Activated CD8-positive, alpha-beta memory T cell treated with anti-CD3 and anti-CD28 coated beads for 24 hours (primary cell): ENCODE measurements at places on chromosomes 5 and 9.

DNA sequence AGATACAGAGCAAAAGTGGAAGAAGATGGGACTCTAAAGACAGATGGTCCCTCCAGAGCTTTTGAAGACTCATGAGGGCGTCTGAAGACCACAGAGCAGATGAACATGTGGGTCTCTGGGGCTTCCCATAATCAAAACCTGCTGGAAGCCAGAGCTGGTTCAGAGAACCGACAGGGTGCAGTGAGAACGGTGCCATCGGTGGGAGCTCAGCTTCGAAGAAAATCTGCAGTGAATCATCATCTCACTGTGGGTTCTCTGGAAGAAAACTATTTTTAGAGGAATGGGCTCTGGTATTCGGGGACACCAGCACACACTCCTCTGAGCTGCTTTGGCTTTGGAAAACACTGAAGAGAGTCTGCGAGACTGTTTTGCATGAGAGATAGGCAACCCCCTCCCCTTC lies 222.4 kb upstream of the PANK3 start:
- no peak for DNase-seq

DNA sequence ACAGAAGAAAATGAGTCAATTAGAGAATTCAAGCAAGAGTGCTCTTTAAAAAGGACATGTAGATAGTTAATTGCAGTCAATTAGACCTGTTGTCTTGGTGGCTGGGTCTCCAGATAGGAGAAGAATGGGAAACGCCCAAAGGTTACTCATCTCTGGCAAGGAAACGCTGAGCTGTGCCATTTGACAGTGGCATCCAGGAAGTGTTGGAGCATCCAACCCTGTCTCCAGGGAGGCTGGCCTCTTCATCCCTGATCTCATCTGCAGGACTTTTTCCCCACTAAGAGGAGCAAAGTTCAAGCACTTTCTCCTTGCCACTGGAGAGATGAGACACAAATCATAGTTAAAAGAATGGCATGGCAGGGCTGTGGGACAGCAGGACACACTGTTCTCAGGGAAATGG lies 111.7 kb upstream of the MSX2 start:
- DNase-seq = no peak

DNA sequence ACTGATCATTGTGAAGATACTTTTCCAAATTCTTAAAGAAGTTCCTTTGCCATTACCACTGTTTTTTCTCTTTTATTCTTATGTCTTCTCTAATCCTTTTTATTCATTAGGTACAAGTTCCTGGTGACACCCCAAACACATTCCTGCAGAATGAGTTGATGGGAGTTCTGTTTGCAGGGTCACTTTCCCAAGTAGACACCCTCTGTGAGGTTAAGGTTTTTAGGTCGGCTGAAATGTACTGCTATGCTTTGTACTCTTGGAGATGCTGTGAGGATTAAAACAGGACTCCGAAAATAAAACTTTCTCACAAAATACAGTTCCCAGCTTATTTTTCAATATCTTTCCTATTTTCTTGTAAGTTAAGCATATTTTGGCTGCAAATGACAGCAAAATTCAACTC lies 143.3 kb upstream of the TLE4 start:
- no peak for DNase-seq

GRCh38 chr9:18190671-18191374 lies 283.1 kb upstream of the ADAMTSL1 start:
- DNase-seq = no peak

DNA sequence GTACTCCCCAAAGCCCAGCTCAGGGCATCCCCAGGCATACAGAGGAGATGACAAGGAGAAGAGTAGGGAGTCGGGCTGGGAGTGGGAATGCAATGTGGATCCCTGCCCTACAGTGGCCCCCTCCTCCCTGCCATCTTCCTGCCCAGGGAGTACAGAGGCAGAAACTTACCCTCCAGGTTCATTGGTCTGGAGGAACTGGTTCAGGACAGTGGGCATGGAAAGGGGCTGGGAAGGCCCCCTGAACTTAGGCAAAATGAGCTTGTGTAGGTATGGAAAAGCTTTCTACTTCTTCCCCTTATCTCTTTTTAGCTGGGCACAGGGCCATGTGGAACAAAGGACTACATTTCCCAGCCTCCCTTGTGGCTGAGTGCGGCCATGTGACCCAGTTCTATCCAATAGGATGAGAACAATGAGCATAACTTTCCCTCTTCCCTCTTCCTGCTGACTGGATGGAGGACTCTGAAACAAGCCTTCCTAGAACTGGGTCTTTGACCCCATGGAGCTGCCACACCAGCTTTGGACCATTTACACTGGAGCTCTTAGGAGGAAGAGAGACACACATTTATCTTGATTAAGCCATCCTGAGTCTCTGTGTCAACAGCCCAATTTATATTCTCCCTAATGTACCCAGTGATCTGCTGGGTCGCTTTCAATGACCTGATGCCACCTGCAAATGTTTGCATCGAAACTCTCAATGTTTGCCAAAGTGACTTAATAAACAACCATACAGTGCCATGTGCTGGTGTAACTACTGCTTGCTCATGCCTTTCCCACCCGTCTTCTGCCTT lies 25.0 kb upstream of the HMCN2 start:
- no peak for DNase-seq

DNA sequence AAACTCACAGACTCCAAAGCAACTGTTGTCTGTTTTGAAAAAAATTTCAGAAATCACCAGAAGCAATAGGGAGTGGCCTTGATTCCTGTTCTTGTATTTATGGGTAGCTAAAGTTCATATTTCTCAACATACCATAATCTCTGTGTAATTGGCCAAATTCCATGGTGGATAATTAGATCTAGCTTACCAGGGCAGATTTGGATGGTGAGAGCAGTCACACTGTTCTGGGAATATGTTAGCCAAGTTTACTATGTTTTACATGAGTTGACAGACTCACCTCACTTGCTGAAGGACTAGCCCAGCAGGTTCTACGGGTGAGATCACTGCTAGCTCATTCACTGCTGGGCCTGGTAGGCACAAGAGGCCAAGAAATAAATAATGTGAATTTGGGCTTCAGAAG lies 32.7 kb upstream of the CDKN2B start:
- no peak for DNase-seq

- no peak for DNase-seq
Measured at GRCh38 chr5:79612667-79613198, 492 bp downstream of the TENT2 start.

- DNase-seq = no peak
Measured at GRCh38 chr5:175447571-175447970, 3.6 kb upstream of the DRD1 start.

- no peak for DNase-seq
Measured at GRCh38 chr5:86038566-86038965, 579.2 kb upstream of the COX7C start.

- DNase-seq = no peak
Measured at GRCh38 chr5:164013077-164013670, 507.8 kb downstream of the MAT2B start.

DNA sequence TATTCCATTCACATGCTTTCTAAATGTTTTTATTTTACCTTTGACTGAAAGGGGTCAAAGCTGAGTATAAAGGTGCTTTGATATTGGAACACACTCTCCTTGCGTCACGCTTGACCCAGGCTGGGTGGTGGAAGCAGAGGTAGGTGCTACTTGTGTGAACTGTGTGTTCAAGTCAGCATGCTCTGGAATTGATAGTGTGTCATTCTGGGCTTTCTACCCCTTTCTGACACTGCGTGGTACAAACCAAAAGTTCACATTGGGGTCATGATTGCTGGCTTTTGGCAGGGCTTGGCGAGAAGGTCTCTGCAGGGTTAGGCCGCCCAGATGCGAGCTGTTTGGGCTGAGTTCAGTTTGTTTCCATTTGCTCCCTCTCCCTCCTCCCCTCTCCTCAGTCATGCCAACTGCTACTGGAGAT lies 131.8 kb downstream of the ADAMTSL1 start:
- DNase-seq = no peak
